ENCODE measurements at places on chromosomes 2 and 18.
A peak's percentile ranks its signal among the peaks of the same experiment; 100 is the strongest.

DNA sequence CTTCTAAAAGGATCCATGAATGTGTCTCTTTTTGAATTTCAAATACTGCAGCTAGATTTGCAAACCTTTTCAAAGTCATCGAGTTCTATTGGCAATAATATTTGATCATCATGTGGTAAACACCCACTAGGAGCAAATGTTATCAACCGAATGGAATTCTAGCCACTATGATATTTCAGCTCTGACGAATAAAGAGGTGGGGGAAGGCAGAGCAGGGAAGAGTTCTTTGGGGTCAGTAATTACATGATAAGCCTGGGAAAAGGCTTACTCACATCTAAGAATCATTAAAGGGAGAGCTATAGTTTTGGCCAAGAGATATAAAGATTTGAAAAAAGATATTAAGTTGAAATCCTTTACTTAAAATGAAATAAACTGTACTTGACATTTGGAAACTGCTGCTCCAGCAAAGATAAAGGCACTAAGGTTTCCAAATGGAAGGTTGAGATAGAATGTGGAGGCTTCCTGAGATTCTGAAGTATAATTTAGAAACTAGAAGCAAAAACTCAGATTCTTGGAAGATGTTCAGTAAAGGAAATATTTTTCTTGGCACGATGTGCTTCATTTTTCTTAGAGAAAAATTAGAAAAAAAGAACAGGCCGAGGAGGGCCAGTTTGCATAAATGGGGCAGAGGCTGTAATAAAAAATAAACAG lies 104.7 kb upstream of the ARHGAP28 start:
- DNase-seq, result peak; percentile 60

DNA sequence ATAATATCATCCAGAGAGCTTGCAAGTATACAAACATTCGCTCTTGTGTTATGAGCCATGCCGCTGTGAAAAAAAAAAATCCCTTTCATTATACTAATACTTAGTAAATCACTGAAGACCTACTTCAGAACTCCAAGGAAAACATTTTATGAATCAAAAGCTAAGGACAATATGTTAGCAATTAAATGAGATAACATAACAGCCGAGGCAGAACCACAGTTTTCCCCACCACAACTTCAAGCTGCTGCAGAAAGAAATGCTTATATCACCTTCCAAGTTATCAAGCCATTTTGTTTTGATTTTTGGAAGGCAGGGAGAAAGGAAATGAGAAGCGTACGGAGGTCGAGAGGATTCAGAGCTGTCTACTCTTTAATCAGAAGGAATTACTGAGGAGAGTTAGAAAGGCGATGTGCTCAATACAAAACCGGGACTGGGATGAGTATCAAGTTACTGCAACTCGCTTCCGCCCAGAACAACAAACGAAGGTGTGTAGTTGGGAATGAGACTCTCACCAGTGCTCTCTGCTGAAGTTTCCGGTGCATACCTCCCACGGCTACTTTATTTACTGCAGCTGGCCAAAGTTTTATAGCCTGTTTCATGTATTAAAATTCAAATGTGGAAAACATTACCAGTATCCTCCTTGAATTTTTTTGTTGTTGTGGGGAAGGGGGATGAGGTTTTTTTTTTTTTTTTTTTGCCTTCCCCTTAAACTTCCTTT lies 292.2 kb upstream of the CCDC68 start:
- no peak for DNase-seq

- no peak for DNase-seq
These were observed 6.4 kb upstream of the DARS1 start for GRCh38 chr2:135991861-135992260.

GRCh38 chr18:11064106-11064505 lies 85.3 kb downstream of the PIEZO2 start:
- DNase-seq, result no peak

DNA sequence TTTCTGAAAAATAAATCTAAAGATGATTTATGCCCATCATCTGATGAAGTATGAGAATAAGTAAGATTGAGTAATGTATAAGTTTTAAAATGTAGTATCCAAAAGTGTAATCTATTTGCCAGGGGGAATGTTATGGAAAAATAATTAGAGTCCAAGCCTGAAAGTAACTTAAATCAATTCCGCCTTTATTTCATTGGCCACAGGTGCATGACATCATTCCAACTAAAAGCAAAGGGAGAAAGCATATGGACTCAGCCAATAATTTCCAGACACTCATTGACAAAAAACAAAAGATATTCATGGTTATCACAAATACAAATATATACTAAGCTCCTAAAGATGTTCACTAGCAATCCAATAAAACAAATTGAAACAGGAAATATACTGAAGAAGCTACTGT lies 752.6 kb upstream of the TMEFF2 start:
- DNase-seq, result no peak

DNA sequence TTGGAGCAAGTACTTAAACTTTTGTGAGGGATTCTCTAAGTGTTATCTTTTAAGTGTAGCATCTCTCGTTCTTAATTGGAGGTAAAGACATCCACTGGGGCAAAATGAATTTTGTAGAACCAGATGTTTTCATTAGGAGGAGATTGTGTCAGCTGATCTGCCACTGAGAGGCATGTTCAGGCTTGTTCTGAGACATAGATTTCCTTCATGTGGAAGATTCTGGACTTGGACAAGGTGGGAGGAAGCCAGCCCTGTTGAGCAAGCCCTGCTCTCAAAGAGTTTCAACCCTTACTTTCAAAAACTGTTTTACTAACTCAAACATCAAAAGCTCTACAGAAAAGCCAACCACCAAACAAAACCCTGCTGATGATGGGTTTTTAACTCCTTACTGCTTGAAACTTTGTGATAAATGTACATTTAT lies 6.5 kb downstream of the MAP4K4 start:
- DNase-seq, result no peak

DNA sequence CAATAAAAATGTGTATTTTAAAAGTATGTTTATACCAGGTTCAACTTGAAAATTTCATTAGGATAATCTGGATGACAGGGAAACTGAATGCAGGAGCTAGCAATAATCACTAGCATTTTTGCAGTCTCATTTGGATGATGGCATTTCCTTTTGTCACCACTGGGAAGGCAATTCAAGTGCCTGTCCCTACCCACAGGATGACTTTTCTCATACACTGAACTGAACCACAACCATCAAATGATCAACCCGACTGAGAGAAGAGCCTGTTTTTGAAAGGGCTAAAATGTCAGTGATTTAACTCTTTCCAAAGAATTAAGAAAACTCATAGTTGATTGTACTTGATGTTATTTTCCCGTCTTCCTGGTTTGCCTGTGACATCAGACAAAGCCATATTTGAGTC lies 115.0 kb downstream of the FAM124B start:
- no peak for DNase-seq

Data from astrocyte of the cerebellum (primary cell).